ENCODE measurements at places on chromosomes 6 and 20.

DNA sequence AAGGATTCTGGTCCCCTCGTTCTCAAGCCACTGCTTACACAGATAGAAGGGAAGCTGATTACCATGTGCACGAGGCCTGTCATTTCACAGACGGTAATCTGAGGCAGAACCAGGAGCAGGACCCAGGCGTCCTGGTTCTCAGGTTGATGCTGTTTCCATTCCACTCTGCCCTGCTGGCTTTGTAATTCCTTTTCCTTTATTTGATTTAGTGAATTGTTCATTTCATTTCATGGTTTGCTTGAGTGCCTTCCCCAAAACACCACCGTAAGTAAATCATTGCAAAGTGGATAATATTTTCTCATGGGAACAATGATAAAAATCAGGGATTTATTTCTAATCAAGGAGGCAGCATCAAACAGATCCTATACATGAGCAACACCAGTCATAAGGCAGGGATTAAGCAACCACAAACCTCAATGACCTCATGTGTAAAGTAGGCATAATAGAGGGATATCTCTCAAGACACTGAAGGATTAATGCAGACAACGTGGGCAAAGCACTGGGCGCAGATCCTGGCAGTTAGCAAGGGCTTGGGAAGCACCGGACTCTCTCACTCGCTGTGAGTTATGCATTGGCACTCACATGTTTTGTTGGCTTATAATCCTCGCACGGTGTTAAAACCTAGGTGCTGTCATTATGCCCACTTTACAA, 229.5 kb upstream of the FOXQ1 start:
- no peak for DNase-seq

DNA sequence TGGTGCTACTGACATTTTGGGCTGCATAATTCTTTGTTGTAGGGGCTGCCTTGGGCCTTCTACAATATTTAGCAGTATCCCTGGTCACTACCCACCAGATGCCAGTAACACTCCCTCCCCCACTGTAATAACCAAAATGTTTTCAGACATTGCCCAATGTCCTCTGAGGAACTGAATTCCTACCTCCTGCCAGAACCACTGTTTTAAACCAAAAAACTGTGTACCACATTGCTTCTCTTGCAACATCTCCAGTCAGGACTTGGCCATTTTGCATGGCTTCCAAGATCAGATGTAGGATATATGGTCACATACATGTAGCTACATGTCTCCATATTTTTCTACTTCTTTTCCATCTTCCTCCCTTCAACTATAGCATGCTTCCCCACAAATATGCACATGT, 97.4 kb upstream of the IFNGR1 start:
- DNase-seq = no peak

- DNase-seq = no peak
These were observed 15.2 kb upstream of the ATXN1 start for GRCh38 chr6:16776394-16777017.

DNA sequence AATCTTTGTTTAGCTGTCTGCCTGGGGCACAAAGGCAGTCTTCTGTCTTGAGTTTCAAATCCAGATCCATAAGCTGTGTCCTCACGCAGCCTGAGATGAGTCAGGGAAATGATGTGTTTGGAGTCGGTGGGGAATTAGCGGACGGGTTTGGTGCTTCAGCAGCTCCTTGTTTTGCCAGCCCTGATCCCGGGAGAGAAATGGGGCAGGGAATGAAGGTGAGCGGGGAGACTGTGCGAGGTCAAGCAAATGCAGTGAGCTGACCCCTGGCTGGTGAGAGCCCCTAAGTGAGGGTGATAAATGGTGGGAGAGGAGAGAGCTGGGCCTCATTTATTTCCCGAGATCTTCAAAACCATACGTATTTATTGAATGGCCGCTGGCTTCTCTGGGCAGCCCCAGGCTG, 21.6 kb downstream of the DUSP22 start:
- no peak for DNase-seq

DNA sequence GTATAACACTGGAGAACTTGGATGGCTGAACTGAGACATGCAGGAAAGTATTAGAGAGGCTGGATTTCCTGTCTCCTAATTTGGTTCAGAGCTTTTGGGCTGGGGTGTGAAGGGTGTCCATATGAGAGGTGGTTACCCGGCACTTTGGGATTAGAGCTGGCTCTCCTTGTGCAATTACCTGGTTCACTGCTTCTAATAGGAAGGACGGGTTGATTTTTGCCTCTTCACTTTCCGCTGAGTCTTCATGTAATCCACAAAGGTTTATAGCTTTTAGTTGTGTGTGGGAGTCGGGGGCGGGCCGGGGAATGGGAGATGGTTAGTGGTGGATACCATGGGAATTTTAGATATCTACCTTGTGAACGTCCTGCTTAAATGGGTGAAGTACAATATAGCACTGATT, 151.5 kb downstream of the BTBD3 start:
- no peak for DNase-seq

DNA sequence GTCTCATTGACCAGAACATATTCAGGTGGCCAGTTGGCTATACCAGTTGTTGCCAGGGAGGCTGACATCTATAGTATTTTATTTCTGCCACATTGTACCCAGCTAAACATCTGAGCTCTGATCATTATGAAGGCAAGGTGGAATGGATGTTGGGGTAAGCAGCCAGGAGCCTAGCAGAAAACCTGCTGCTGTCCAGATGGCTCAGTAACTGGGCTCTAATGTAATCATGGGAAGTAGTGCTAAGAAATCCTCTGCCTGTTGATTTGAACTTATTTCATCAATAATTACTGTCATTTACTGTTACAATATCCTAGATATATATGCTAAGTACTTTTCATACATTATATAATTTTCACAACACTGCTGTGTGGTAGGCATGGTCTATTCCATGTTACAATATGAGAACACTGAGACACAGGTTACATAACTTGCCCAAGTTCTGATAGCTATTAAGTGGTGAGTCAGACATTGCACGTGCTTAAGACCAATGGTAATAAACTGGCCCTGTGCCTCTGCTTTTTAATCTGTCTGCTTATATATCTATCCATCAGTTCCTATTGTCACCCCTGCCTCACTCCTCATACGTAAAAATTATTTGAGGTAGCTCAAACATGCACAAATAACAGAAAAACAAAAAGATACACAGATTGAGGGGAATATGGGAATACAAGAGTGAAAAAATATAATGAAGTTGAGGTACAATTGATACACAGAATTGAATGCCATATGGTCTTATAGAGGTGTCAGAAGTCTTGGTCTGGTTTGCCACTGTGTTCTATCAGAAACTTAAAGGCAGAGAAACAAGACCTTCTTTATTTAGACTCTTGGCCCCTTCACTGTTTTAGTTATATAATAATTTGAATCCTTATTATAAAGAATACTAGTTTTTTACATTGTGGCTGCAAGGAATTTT, 25.2 kb downstream of the TBPL1 start:
- DNase-seq = no peak

GRCh38 chr20:46549188-46549972, 1.1 kb downstream of the OCSTAMP start:
- no peak for DNase-seq
